ENCODE measurements at places on chromosomes 16 and 17.

- DNase-seq: peak; percentile 32
These were observed 112.4 kb downstream of the SPECC1 start for GRCh38 chr17:20121359-20122253.

- no peak for DNase-seq
These were observed 9.9 kb upstream of the CES3 start for GRCh38 chr16:66950971-66951790.

DNA sequence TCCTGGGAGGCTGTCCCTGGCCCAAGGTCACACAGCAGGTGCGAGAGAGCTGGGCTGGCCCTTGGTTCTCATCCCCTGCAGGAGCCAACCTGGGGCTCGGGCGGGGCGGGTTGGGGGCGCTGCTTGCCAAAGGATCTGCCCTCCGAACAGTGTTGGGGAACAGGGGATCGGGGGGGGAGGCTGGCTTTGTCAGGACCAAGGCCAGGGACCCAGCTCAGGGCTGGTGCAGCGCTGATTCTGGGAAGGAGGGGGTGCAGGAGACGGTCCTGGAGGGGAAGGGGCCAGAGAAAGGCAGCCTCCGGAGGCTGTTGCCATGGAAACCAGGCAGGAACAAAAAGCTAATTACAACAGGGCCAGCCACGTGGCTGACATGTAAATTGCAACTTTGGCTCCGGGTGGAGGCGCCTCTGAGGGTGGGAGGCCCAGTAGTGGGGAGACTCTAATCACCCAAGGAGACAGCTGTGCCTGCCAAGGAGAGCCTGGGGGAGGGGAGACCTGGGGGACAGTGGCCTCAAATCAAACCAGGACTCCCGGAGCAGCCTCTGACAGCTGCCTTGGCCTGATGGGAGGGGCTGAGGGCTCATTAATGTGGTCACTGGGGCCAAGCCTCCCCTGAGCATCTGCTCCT is 1.3 kb downstream of the TUBB3 start:
- no peak for DNase-seq

GRCh38 chr17:32112416-32112815 is 29.9 kb upstream of the RHOT1 start:
- DNase-seq: no peak

- no peak for DNase-seq
These were observed 4.7 kb downstream of the HS3ST6 start for GRCh38 chr16:1913327-1914083.

- DNase-seq: no peak
These were observed 105.8 kb downstream of the ADCY9 start for GRCh38 chr16:4010225-4011158.

- DNase-seq: no peak
These were observed 41.6 kb upstream of the TAC4 start for GRCh38 chr17:49889500-49889899.

- DNase-seq: no peak
These were observed 366.0 kb downstream of the C16orf95 start for GRCh38 chr16:86951041-86951822.

DNA sequence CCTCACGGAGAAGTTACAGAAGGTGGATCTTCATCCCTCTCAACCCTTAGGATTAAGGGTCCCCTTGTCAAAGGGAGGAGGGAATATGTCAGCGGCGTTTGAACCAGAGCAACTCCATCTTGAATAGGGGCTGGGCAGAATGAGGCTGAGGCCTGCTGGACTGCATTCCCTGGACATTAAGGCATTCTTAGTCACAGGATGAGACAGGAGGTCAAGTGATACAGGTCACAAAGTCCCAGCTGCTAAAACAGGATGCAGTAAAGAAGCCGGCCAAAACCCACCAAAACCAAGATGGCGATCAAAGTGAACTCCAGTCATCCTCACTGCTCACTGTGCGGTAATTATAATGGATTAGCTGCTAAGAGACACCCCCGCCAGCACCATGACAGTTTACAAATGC is 36.7 kb downstream of the RBFOX3 start:
- no peak for DNase-seq

GRCh38 chr17:68861602-68862001 is 93.6 kb downstream of the ABCA8 start:
- no peak for DNase-seq

Data from activated T-helper 1 cell treated with Interleukin-2 at 50 U/mL for 16 hours (primary cell).